ENCODE measurements at places on chromosomes 2 and 18. TPM values are rescaled to one million over a fixed set of nuclear protein-coding genes. Genes with fewer than 3 reads are reported as not detected.

Gene ASIC4
- not detected for total RNA-seq

Gene RALB
- total RNA-seq, result 40.1 TPM

Gene CHRNG
- total RNA-seq, result not detected

Gene GEN1
- 31.0 TPM for total RNA-seq

Gene TUBA3E
- not detected for total RNA-seq

Gene NOP58
- 278 TPM for total RNA-seq

Gene COL5A2
- total RNA-seq, result 0.53 TPM

Gene CTAGE1
- total RNA-seq, result not detected

Data from natural killer cell treated with Interleukin-12 subunit alpha and Interleukin-12 subunit beta and Interleukin-15 and Interleukin-18, amount 100 ng/mL, for 72 hours (primary cell).